ENCODE measurements at places on chromosomes 7 and 10. TPM values are rescaled to one million over a fixed set of nuclear protein-coding genes. Genes with fewer than 3 reads are reported as not detected.

GRCh38 chr7:14807507-14807906 is 95.0 kb downstream of the DGKB start:
- no peak overlapping the region for H3K4me3 ChIP-seq
- H3K4me1 ChIP-seq, result no peaks in the 10 kb centered on the region
- H3K27ac ChIP-seq, result no peak overlapping the region
- no peak for DNase-seq
- H3K36me3 ChIP-seq, result no peaks in the 10 kb centered on the region

GRCh38 chr7:35355911-35356310 is 102.0 kb upstream of the TBX20 start:
- H3K36me3 ChIP-seq, result no peaks in the 10 kb centered on the region
- no peaks in the 10 kb centered on the region for H3K4me1 ChIP-seq
- H3K4me3 ChIP-seq, result no peak overlapping the region
- no peak overlapping the region for H3K27ac ChIP-seq

Gene OR13A1
- 0.48 TPM for total RNA-seq

GRCh38 chr7:140659856-140660255 is 12.9 kb upstream of the ADCK2 start:
- no peak for DNase-seq
- no peak overlapping the region for H3K4me3 ChIP-seq
- peaks cover 15% of the 10 kb centered on the region for H3K4me1 ChIP-seq
- H3K36me3 ChIP-seq, result no peaks in the 10 kb centered on the region
- H3K27me3 ChIP-seq, result no peaks in the 10 kb centered on the region
- H3K27ac ChIP-seq, result no peak overlapping the region

- H3K4me1 ChIP-seq, result no peaks in the 10 kb centered on the region
- H3K4me3 ChIP-seq, result no peak overlapping the region
Measured at GRCh38 chr7:45211066-45211465, 53.5 kb downstream of the RAMP3 start.

Gene KAZALD1
- total RNA-seq, result 18.8 TPM

Gene UPF2
- total RNA-seq, result 28.6 TPM

DNA sequence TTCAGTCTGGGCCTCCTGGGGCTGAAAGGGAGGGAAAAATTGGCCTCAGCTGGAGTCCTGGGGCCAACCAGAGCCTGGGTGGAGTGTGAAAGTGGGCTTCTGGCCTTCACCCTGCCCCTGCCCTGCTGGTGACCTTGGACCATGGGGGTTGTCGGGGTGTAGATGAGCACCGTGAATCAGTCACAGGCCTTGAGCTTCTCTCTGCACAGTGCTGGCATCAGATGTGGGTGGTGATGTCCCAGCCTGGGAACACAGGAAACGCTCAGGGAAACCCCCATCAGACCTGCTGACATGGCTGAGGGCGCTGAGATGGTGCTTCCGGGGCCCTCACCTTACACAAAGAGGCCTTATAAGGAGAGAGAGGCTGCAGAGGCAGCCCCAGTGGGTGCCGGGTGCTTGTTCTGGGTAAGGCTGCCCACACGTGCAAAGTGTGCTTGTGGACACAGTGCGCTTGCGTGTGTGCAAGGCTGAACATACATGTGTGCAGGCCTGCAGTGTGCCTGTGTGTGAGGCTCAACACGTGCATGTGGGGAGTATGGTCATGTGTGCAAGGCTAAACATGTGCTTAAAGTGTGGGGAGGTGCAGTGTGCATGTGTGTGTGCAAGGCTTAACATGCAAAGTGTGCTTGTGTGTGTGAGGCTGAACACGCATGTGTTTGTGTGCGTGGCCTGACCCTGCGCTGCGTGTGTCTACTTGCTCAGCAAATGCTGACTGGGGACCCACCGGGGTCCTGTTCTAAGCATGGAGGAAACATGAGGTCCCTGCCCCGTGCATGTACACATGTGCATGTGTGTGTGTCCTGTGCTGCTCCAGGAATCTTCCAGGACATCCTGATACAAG is 6.5 kb downstream of the ARPC1B start:
- no peaks in the 10 kb centered on the region for H3K36me3 ChIP-seq
- no peak overlapping the region for H3K4me3 ChIP-seq
- no peaks in the 10 kb centered on the region for H3K27me3 ChIP-seq
- peak; percentile 57 for DNase-seq

Gene LBX1
- total RNA-seq, result not detected

- H3K4me1 ChIP-seq, result peaks cover 4% of the 10 kb centered on the region
- no peaks in the 10 kb centered on the region for H3K36me3 ChIP-seq
- no peak overlapping the region for H3K27ac ChIP-seq
Measured at GRCh38 chr10:31625566-31625965, 303.1 kb downstream of the ARHGAP12 start.

DNA sequence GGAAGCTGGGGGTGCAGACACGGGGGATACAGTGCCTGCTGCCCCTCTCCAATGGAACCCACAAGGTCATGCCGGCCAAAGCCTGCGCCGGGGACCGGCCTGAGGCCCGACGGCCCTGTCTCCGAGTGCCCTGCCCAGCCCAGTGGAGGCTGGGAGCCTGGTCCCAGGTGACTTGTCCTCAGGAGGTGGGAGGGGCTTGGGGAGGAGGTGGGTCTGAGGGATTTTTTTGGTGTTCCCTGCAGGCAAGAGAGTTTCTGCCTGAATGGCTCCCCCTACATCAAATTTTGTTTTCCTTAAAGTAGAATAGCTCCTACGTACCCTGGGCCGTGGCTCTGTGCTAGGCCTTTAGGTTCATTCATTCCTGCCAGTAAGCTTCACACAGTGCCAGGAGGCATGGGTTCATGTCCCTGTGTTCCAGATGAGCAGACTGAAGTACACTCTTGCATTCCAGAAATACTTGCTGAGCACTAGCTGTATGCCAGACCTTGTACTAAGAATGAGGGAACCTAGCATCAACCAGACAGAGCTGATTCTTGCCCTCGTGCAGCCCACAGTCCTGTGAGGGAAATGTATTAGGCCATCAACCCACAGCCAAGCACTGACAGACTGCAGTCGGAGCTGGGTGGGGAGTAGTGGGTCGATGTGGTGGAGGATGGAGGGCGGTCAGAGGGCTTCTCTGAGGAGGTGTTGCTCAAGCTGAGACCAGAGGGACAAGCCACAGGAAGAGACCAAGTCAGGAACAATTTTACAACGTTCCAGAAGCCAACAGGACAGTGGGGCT is 31.1 kb downstream of the TBATA start:
- no peaks in the 10 kb centered on the region for H3K27me3 ChIP-seq
- no peak for DNase-seq
- H3K27ac ChIP-seq, result no peak overlapping the region
- H3K4me1 ChIP-seq, result no peaks in the 10 kb centered on the region

DNA sequence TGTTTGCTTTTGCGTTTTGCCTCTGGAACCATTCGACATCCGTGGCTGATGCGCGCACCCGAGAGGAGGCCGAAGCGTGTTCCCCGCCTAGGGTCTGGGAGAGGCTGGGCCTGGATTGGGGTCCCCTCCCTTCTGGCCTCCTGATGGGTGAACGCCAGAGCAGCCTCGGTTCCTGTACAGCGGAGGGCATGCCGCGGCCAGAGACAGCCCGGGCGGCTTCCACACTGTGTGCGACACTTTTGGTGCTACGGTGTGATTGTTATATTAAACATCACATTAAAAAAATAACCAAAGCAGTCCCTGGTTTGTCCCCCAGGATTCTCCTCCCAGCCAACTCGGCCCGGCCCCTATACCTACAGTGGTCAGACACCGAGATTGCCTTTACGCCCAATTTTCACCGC is 3.7 kb upstream of the HOXA7 start:
- peak overlapping the region; percentile 95 for H3K27ac ChIP-seq
- no peaks in the 10 kb centered on the region for H3K36me3 ChIP-seq
- peak; percentile 37 for DNase-seq
- peaks cover 24% of the 10 kb centered on the region for H3K27me3 ChIP-seq
- H3K4me3 ChIP-seq, result peak overlapping the region; percentile 62

Gene ADAMTS14
- 3.8 TPM for total RNA-seq

- DNase-seq, result no peak
- no peak overlapping the region for H3K27ac ChIP-seq
- no peak overlapping the region for H3K4me3 ChIP-seq
- H3K36me3 ChIP-seq, result no peaks in the 10 kb centered on the region
- H3K4me1 ChIP-seq, result peaks cover 25% of the 10 kb centered on the region
- peaks cover 100% of the 10 kb centered on the region for H3K27me3 ChIP-seq
Measured at GRCh38 chr7:27240015-27240731, 2.4 kb upstream of the EVX1 start.
